Pons (tissue), 1 donor: ENCODE measurements at places on chromosomes 3 and 15.

DNA sequence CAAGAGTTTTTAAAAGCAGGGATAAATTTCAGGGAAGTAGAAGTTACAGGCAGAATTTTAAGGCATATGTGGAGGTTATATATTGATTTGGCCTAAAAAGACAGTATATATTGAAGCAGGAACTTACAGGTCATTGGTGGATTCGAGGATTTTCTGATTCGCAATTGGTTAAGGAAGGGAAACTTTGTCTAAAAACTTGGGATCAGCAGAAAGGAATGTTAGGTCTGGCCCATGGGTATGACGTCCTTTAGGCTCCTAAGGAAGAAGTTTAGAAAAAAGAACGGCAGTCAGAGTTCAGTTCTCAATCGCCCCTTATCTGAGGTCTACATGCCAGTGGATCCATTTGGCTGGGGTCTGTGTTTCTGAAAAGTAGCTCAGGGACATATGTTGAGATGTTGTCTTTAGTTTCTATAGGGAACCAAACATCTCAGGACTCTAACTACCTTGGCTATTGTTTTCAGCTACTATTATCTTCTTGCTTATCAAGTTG, 33.2 kb upstream of the ACP3 start:
- DNase-seq: no peak

DNA sequence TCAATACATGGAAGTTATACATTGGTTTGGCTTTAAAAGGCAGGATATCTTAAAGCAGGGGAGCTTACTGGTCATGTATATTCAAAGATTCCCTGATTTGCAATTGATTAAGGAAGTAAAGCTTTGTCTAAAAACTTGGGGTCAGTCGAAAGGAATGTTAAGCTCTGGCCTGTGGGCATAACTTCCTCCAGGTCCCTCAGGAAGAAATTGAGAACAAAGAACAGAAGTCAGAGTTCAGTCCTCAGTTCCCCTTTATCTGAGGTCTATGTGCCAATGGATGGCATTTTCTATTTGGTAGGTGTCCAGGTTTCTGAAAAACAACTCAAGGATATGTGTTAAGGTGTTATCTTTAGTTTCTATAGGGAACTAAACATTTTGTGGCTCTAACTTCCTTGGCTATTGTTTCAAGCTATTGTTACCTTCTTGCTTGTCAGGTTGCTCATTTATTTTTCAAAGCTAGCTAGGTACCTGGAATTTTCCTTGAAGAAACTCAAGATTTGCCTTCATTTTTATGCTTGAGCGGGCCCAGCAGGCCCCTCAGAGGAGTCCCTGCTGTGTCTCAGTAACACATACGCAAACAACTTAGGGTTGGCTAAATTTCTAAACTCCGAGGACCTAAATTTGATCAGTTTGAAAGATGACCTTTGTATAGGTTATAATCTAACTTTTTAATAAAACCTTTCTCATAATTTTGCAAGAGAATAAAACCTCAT, 135.0 kb upstream of the UBE2E2 start:
- DNase-seq: peak; percentile 45

GRCh38 chr3:139463466-139463865, 12.8 kb downstream of the RBP2 start:
- no peak for DNase-seq

- DNase-seq: no peak
These were observed 11.7 kb upstream of the SPATA12 start for GRCh38 chr3:57048728-57049127.

GRCh38 chr3:171353423-171353822, 106.8 kb downstream of the TNIK start:
- DNase-seq: no peak

GRCh38 chr3:12287727-12288181, 1.1 kb upstream of the PPARG start:
- no peak for DNase-seq

DNA sequence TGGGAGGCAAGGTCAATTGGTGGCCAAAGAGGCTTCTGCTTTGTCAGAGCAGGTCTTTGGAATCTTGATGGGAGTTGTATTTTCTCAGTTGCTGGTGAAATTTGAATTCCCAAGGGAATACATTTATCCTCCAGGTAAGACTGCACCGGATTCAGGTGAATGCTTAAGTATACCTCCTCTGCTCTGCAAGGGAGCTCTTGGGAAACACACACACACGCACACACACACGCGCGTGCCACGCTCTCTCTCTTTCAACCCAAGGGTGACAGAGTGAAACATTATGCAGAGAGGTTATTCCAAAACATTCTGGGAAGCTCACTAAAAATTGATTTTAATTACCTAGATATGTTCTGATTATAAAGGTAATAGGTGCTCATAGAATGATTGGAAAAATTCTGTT, 33.7 kb downstream of the ST6GAL1 start:
- no peak for DNase-seq

DNA sequence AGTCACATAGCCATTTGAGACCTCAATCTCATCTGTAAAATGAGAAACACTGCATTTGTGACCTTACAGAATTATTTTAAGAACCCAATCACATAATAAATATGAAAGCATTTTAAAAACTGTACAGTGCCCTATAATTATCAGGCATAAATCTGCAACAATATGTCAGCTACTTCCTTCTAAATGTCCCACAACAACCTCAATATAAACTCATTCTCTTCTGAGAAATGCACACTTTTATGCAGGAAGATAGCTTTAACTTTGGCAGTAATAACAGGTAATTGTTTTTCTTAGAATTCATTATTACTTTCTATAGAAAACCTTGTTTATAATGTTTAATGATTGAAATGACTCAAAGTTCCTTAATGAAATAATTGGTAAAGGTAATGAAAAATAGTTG, 400.7 kb upstream of the AGTR1 start:
- DNase-seq: no peak

DNA sequence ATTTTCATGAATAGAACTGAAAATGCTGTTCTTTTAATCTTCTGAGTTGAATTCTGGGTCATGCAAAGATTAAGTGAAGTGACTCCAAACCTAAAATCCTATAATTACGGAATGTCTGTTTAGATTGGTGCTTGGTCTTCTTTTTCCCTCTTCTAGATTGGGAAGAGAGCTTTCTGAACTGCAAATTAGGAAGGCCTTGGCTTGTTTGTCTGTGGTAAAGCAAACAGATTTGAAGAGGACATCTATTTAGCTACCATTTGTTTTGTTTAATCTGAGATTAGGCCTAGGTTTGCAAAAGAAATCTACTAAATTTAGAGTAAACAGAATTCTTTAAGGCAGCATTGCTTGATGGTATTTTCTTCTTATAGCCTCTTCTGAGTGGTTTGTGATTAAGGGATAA, 23.5 kb downstream of the PAQR9 start:
- no peak for DNase-seq

DNA sequence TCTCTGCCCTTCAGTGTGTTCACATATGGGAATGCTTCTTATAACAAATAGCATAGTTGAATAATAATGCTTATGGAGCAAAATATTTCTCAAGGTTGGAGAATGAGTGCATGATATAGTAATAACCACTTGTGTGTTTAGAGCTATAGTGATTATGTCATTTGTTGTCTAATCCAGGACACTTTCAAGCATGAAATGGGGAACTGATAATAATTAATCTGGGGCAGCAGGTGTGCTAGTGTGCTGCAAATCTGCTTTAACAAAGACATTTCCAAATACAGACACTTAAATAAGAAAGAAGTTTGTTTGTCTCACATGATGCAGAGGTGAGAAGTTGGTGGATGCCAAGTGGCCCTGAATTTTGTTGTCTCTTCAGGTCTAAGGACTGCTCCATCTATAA, 579.3 kb upstream of the GRM7 start:
- no peak for DNase-seq

- no peak for DNase-seq
These were observed 10.3 kb upstream of the IL12A start for GRCh38 chr3:159978353-159978752.

DNA sequence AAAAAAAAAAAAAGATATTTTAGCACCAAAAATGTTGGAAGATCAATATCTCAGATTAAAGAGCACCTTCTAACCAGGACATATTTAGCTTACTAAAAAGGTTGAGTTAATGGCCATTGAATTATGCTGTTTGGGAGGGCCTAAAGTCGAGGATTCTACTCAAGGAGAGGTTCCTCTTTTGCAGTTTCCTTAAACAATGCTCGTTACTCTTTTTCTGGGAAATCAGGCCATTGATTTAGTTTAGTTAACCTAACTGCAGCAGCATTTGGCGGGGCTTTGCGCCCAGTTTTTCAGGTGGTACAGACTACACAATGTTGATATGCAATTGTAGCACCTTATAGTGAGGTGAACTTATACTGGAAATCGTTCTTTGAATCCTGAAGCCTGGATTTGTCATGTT, 6.8 kb downstream of the ABHD2 start:
- no peak for DNase-seq

DNA sequence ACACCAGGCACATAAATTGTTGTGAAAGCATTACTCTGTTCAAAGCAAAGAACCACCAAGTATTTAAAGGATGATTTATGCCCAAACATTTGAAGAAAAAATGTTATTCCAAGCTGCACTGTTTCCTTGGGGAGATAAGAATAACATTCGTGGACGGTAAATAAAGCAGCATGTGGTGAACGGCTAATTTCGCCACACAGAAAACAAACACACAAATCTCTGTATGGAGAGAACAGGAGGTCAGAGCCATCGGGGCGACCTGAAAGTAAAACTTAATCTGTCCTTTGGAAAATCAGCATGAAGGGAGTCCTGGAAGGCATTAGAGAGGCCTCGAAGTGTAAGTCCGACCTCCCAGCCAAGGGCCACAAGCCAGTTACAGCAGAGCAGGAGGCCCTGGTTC, 27.1 kb upstream of the GABRG3 start:
- no peak for DNase-seq

DNA sequence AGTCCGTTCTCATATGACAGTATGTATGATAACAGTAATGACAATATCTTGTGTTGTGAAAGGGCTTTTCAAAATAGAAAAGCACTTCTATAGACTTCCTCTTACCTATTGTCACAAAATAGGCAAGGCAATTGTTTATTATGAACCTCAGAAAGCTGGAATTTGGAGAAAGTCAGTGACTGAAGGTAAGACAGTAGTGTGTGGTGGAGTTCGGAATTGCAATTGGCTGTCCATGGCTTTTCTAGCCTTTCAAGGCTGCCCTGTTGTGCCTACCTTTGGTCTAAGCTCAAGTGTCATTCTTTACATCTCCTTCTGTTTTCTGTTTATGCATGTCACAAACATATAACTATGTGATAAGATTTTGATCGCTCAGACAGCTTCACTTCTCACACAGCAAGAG, 219.3 kb upstream of the NR2E3 start:
- DNase-seq: no peak

GRCh38 chr3:12234192-12234591, 54.7 kb upstream of the PPARG start:
- DNase-seq: no peak

DNA sequence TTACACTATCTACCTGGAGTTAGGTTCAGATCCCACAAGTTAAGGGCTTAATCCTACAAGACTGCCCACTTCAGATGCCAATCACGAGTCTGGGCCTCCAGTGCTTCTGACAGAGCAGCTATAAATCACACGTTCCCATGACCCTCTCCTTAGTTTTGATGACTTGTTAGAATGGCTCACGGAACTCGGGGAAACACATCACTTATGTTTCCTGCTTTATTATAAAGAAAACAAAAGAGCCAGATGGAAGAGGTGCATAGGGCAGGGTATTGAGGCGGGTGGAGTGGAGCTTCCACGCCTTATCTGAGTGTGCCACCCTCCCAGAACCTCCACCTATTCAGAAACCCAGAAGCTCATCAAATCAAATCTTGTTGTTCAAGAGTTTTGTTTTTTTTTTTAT, 170.8 kb downstream of the MOBP start:
- no peak for DNase-seq

- DNase-seq: no peak
These were observed 16.1 kb downstream of the ACAA1 start for GRCh38 chr3:38120693-38121450.

GRCh38 chr3:82133070-82133606, 371.7 kb upstream of the GBE1 start:
- peak; percentile 54 for DNase-seq

- no peak for DNase-seq
These were observed 6.7 kb downstream of the CCR5AS start for GRCh38 chr3:46400000-46400734.

GRCh38 chr3:8784676-8785435, 15.4 kb upstream of the OXTR start:
- peak; percentile 61 for DNase-seq

DNA sequence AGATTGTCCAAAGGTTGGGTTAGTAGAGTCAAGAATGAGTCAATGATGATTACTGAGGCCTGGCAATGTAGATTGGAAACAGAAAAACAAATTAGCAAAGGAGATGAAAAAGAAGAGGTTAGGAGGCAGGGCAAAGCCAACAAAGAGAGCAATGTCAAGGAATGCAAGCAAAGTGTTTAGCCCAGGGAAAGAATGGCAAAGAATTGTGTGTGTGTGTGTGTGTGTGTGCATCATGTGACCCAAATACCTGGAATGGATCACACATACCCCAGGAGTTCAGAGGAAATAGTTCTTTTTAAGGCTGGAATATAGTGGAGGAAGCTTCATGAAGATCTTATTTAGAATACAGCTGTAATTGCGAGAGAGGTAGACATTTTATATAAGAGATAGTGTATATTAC, 831.7 kb upstream of the ARPP21 start:
- no peak for DNase-seq
